Stimulated activated CD8-positive, alpha-beta memory T cell treated with anti-CD3 and anti-CD28 coated beads, Interleukin-15, amount 100 ng/mL, for 4 hours (primary cell): ENCODE measurements at places on chromosomes 11 and 22.

DNA sequence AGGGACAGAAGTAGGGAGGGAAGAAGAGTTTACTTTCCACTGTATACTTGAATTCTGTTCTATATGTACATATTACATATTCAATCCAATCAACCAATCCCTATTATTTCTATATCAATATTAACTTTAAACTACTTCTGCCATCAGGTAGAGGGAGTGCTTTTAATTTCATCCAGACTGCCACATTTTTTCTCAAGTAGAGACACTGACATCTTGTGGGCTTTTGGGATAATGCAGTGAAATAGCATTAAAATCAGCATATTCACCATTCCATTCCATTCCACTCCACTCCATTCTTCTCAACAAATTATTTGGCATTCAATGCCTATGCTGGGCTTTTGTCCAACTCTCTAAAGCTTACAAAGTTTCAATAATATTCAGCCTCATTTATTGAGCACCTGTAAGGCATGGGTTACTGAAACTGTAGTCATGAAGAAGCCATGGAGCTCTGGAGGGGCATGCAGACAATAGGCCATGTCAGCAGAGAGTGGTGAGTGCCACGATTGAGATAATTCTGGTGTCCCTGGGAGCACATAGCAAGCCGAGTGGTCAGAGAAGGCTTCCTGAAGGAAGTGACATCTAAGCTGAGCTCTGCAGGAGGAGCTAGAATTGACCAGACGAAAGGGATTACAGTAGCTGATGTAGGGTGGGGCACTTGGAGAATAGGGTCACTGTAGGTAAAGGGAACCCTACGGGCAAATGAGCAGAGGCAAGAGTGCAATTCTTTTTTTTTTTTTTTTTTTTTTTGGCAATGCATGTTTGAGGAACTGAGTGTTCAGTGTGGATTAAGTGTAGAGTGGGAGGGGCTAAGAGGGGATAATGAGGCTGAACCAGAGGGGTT is 12.8 kb upstream of the CLPB start:
- no peak for DNase-seq

- no peak for DNase-seq
These were observed 40.2 kb upstream of the B3GAT1 start for GRCh38 chr11:134452026-134452837.

DNA sequence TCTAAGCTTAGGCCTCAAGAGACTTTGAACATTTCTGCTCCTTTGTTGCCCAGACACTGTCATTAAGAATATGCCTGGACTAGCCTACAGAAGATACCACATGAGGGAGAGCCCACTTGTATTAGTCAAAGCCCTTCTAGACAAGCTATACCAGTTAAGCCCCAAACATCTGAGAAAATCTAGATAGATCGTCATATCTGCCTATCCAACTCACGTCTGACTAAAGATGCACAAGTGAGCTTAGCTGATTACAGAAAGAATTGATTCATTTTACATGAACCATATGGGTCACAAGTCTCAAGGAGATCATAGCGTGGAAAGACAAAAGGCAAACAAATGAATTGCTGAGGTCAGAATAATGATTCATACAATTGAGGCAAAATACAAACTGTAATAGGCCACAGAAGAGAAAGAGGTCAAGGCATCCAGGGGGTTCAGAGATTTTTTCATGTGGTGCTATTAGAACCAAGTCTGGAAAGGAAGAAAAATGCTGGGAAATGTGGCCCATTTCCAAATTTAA is 1155.5 kb upstream of the TENM4 start:
- no peak for DNase-seq

GRCh38 chr11:26632691-26633159 is 60.7 kb upstream of the MUC15 start:
- no peak for DNase-seq

- DNase-seq = no peak
These were observed 104.0 kb downstream of the FAR1 start for GRCh38 chr11:13772223-13773046.

DNA sequence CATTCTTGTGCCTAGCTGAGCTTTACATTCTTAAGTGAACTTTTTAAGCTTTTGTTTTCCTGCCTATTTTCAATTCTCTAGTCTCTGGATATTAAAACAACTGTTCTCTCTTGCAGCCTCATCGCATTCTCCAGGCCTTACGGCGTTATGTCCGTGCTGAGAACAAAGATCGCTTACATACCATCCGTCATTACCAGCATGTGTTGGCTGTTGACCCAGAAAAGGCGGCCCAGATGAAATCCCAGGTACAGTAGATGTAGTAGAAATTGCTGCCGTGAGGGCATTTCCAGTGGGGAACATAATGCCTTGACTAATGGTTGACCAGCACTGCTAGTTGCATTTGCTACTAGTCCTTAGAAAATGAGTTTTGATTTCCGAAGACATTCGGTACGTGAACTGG is 29.7 kb upstream of the ST14 start:
- DNase-seq = no peak

- DNase-seq = no peak
These were observed 19.7 kb upstream of the ALX4 start for GRCh38 chr11:44329472-44330230.

GRCh38 chr22:29128891-29129807 is 56.3 kb downstream of the KREMEN1 start:
- no peak for DNase-seq

GRCh38 chr11:17768547-17768946 is 34.0 kb downstream of the KCNC1 start:
- no peak for DNase-seq

DNA sequence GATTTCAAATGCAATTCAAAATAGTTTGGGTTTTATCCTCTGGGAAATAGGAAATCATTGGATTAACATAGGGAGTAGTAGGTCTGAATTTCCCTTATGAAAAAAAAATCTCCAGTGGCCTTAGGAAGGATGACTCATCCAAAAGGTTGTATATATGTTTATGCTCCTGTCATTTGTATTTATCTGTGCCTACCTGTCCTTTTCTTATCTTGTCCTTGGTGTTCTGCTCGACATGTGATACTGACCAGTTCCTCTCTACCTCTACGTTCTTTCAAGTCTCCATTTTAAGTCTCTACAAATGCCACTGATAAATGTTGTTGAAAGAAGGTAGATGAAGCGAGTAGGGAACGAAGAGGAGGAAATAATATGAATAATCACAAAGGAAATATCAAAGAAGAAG is 3.0 kb upstream of the SOX6 start:
- DNase-seq = no peak

DNA sequence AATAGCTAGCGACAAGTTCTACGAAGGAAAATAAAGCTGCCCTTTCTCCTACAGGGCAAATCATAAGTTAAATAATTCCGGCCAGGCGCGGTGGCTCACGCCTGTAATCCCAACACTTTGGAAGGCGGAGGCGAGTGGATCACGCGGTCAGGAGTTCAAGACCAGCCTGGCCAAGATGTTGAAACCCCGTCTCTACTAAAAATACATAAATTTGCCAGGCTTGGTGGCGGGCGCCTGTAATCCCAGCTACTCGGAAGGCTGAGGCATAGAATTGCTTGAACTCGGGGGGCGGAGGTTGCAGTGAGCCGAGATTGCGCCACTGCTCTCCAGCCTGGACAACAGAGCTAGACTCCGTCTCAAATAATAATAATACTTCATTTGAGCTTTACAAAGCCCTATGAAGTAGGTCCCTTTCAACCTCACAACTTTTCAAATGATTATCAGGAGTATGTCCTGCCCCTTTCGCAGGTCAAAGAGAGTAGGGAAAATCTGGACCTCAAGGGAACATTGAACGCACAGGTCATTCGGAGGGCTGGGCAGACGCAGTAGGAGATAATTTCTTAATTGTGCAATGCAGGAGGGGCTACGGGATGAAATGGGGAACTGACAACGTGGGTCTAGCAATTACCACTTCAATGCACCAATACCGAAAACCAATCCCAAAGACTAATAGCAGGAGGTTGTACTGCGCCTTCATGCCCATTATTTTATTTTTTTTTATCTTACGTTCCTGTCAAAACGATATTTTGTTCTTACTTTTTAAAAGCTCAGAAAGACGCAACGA is 590 bp downstream of the COMMD9 start:
- DNase-seq = no peak

- no peak for DNase-seq
These were observed 68.3 kb downstream of the HIPK3 start for GRCh38 chr11:33325451-33325850.

- no peak for DNase-seq
These were observed 18.4 kb downstream of the SPATA19 start for GRCh38 chr11:133826866-133827265.

GRCh38 chr11:121105481-121106195 is 4.6 kb downstream of the TECTA start:
- no peak for DNase-seq

DNA sequence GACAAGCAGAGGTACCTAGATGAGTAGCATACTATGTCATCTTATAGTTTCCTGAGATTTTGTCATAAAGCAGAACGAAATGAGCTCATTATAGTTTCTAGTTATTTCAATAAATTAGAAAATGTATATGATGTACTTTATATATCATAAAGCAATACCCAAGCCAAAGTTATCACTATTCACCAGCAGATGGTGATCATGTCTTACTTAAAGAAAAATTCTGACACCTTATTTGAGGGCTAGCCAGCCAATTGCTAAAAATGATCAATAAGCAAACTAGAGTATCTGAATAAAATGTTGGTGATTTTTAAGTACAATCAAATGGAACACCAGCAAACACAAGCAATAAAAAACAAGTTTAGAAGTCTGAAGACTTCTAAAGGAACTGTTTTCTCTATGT is 44.1 kb downstream of the RSF1 start:
- DNase-seq = no peak

- DNase-seq = no peak
These were observed 176.1 kb upstream of the NCAM1 start for GRCh38 chr11:112785149-112785548.

- no peak for DNase-seq
These were observed 15.0 kb upstream of the ZDHHC13 start for GRCh38 chr11:19101796-19102520.

- no peak for DNase-seq
These were observed 3.3 kb downstream of the RTN4R start for GRCh38 chr22:20264614-20265452.

DNA sequence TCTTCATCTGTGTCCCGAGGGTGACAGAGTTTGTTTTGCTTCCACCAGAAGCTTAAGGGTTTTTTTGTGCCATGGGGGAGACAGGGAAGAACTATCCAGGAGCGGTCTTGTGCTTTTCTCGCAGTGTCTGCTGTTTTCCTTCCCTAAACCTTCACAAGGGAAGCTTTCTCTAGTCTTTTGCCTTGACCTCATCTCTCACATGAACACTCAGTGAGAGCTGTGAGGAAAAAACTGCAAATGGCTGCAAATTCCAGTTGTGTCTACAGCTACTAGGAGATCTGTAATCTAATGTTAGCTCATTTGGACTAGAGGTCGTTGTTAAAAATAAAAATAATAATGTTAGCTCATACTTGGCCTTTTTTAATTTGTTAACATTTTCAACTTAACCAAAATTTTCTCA is 264.7 kb upstream of the SESN3 start:
- no peak for DNase-seq

- no peak for DNase-seq
These were observed 95.4 kb downstream of the EXT2 start for GRCh38 chr11:44190883-44191230.

- no peak for DNase-seq
These were observed 10.6 kb downstream of the NLRP14 start for GRCh38 chr11:7030836-7031235.

GRCh38 chr11:66693356-66694055 is 15.8 kb upstream of the RBM4B start:
- no peak for DNase-seq

GRCh38 chr11:119721129-119722120 is 7.6 kb downstream of the NECTIN1 start:
- DNase-seq = no peak

- DNase-seq = no peak
These were observed 4.3 kb upstream of the FLI1 start for GRCh38 chr11:128689591-128689947.

DNA sequence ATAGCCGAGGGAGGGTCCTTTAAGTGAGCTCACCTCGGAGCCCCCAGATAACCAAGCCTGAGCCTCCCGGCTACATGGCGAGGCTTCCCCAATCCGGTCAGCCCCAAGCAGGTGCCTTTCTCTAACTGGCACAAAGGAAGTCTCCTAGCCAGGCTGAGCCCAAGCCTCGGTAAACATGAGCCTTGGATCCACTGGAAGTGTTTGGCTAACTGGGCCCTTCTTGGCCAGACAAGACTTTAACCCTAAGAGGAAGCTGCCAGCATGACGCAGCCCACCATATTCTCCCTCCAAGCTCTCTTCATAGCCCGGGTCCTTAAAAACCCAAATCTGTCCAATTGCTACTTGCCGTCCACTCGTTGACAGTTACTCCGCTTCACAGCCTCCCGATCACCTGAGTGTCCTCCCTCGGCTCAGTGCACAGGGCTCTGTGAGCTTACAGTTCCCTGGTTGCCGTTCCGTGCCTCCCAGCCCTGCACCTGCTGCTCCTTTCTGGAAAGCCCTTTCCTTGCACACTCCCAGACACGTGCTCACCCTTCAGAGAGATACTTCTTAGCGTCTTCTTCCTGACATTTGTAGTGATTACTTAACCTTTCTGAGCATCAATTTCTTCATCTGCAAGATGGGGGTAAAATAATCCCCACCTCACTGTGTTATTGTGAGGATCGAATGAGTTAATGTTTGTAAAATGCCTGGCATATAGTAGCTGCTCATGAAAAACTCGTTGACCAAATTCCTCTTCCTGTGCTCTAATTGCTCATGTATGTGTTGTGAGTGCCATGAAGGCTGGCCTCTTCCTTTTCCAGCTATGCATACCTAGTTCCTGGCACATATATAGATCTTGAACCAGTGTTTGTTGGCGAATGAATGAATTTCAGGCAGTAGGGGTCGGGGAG is 25.6 kb downstream of the TXN2 start:
- no peak for DNase-seq

GRCh38 chr11:103624708-103625623 is 411.5 kb upstream of the DDI1 start:
- DNase-seq = no peak

- no peak for DNase-seq
These were observed 29.1 kb upstream of the DLAT start for GRCh38 chr11:111996129-111996528.

- no peak for DNase-seq
These were observed 1529.2 kb upstream of the TENM4 start for GRCh38 chr11:80970037-80970436.

DNA sequence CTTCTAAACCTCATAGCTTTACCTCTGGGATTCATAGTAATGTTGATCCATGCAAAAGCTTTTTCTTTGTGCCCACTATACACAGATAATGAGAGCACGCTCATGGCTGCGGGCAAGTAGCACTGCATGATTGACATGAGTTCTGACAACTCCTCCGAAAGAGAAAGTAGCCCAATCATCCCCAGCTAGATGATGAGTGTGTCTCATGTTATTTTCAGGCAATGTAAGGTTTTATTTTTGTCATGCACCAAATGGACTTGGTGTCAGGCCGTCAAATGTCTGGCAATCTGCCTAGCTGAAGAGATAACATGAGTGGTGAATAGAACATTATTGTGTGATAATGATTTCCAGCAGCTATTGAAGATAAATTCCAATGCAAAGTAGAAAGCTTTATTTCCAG is 662.6 kb downstream of the NTM start:
- DNase-seq = no peak
